AG08395 (cell line): ENCODE measurements at places on chromosomes 7 and 10.

DNA sequence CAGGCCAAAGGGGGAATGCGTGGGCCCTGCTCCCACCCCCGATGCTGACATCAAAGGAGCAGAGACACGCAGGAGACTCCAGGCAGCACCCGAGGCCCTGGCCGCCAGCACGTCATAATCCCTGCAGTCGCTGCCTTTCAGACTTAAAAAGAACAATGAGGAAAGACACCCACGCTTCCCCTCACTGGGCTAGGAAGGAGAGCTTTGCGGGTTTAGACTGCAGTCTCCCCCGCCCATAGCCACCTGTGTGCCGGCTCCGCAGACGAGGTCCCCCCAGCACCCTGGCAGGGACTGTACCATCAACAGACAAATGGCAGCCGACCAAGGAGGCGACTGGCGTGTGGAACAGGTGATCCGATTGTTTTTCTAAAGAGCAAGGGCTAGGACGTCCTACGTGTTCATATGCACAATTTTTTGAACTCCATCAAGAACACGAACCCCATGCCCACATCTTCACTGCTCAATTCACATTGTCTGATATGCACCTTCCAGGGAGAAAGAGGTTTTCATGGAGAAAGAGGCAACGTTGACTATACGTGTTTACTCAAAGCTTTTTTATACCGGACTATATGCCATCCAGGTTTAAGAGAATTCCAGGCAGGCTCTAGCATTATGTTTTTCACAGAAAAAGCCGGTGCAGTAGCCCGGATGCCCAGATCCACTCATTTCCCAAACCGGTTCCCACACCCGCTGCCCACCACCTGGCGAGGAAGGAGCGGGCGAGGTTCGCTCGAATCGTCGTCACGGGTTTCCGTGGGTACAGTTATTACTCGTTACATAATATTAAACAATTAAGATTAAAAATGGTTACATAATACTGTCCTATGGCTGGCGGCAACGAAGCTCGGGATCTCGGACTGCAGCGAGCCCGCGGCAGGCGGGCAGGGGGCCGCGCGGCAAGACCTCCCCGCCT is 1.1 kb downstream of the GRB10 start:
- DNase-seq, result no peak

GRCh38 chr10:34889004-34889869 is 74.1 kb upstream of the PARD3 start:
- DNase-seq, result no peak

DNA sequence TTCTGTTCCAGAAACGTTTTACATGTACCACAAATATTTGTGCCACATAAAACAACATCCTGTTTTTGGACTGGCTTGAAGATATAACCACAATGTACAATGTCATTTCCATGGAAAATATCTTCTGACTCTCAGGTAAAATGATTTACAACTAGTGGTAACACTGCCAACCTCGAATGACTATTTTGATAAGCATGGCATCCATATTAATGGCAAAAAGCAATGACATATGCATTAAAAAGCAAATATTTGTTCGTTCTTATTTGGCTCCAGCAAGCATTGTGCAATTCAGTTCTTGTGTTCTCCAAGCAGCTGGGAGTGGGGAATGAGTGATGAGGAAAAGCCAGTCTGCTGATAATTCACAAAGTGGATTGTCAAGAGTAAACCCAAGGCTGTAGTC is 289.0 kb downstream of the PLXDC2 start:
- no peak for DNase-seq

- DNase-seq, result no peak
Observed at GRCh38 chr7:91942312-91942711, 1.6 kb downstream of the AKAP9 start.

GRCh38 chr10:112838784-112839481 is 111.1 kb upstream of the TCF7L2 start:
- no peak for DNase-seq

DNA sequence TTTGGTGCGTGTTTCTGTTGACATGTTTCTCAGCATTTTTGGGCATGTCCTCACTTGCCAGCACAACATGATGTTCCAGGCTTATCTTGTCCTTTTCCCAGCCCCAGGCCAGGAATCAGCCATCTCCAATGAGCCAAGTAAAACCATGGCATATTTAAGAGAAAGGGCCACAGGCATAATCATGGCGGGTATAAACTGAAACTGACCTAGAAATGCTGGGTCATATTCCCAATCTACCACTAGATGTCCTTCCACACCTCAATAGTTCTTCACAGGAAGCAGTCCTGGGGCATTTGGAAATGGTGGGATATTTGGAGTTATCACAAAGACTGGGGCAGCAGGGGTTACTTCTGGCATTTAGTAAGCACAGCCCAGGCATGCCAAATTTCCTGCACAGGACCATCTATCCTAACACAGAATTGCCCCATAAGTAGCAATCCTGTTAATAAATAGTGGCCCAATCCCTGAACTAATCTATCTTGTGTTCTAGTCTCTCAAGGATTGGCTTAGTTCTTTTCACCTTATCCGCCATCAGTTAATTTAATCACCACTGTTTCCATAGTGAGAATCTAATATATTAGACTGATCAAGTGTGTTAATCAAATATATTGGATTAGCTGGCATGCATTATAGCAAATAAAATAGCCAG is 101.6 kb downstream of the NPSR1 start:
- peak; percentile 55 for DNase-seq

GRCh38 chr10:12954866-12955265 is 46.6 kb downstream of the CCDC3 start:
- no peak for DNase-seq

- DNase-seq, result no peak
Observed at GRCh38 chr10:113960617-113961181, 83.0 kb upstream of the ADRB1 start.

DNA sequence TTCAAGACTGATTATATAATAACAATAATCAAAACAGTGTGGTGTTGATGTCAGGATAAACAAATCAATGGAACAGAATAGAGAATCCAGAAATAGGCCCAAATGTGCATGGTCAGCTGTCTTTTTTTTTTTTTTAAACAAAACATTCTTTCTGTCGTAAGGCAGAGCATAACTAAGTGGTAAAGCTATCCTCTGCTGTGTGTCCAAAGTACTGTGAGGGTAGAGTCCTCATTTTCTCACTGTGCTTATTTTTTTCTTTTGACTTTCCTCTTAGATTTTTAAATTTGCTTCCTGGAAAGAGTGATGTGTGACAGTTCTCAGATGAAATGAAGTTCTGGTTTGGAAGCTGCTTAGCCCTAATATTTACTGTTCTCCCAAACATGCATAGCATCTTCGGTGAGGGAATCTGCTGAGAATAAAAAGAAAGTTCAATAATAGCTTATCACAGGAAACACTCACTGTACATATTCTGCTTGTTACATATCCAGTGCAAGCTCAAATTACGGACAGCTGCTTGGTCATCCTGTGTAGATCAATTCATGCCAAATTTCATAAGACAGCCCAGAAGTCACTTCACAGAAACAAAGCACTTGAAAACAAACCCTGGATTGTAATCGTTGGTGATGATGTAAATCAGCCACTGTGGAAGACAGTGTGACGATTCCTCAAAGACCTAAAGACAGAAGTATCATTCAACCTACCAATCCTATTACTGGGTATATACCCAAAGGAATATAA is 423.9 kb downstream of the NEBL start:
- DNase-seq, result no peak

- no peak for DNase-seq
Observed at GRCh38 chr10:121442086-121442935, 155.9 kb downstream of the FGFR2 start.

- DNase-seq, result no peak
Observed at GRCh38 chr7:20959281-20959680, 172.6 kb upstream of the SP8 start.

GRCh38 chr7:83852136-83852535 is 203.2 kb upstream of the SEMA3E start:
- DNase-seq, result no peak

DNA sequence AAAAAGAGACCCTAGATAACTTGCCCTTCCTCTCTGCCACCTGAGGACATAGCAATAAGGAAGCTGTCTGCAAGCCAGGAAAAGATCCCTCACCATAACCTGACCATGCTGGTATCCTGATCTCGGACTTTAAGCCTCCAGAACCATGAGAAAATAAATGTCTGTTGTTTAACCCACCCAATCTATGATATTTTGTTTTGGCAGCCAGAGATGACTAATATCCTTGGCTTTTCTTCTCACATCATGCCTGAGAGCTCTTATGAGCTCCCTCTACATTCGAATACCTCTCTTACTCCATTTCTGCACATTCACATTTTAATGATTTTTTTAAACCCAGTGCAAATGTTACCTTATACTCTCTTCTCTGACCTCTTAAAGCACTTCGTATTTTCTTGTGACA is 214.0 kb upstream of the CHRM2 start:
- DNase-seq, result no peak

- DNase-seq, result peak; percentile 39
Observed at GRCh38 chr10:59362959-59363381, 621 bp upstream of the FAM13C start.

GRCh38 chr7:95553939-95554338 is 42.4 kb downstream of the PDK4 start:
- DNase-seq, result no peak

- DNase-seq, result peak; percentile 82
Observed at GRCh38 chr7:47179812-47180515, 401.9 kb downstream of the TNS3 start.

DNA sequence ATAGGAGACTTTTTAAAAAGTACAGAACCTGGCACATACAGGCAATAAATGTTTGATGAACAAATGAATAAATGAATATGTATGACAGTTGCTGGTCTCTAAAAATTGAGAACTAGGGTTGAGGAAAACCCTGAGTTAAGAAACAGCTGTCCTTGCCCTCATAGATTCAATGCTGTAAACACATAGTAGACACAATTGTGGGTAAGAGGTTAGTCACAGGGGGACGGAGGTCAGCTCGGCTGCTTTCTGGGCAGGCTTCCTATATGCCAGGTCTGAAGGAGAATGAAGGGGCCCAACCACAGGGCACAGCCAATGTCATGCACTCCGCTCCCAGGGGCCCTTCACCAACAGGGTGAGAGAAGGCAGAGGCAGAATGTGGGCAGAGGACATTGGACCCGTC is 143.3 kb upstream of the RSU1 start:
- no peak for DNase-seq

DNA sequence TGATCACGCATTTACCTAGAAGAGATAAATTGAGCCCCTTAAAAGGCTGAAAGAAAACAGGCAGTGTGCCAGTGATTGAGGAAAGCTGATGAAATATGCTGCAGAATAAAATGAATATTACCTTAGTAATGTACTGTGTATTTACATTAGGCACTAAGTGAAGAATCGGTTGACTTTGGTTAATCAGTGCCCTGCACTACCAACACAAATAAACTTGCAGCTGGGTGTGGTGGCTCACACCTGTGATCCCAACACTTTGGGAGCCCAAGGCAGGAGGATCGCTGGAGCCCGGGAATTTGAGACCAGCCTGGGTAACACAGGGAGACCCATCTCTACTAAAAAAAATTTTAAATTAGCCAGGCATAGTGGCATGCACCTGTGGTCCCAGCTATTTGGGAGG is 148.3 kb upstream of the TCF7L2 start:
- DNase-seq, result no peak
